ENCODE measurements at places on chromosomes 3 and 15. TPM values are rescaled to one million over a fixed set of nuclear protein-coding genes. Genes with fewer than 3 reads are reported as not detected.
A peak's percentile ranks its signal among the peaks of the same experiment; 100 is the strongest.

GRCh38 chr3:178381555-178381954 lies 154.7 kb upstream of the KCNMB2 start:
- no peak for DNase-seq

GRCh38 chr15:77484994-77485393 lies 64.3 kb downstream of the HMG20A start:
- DNase-seq, result no peak

DNA sequence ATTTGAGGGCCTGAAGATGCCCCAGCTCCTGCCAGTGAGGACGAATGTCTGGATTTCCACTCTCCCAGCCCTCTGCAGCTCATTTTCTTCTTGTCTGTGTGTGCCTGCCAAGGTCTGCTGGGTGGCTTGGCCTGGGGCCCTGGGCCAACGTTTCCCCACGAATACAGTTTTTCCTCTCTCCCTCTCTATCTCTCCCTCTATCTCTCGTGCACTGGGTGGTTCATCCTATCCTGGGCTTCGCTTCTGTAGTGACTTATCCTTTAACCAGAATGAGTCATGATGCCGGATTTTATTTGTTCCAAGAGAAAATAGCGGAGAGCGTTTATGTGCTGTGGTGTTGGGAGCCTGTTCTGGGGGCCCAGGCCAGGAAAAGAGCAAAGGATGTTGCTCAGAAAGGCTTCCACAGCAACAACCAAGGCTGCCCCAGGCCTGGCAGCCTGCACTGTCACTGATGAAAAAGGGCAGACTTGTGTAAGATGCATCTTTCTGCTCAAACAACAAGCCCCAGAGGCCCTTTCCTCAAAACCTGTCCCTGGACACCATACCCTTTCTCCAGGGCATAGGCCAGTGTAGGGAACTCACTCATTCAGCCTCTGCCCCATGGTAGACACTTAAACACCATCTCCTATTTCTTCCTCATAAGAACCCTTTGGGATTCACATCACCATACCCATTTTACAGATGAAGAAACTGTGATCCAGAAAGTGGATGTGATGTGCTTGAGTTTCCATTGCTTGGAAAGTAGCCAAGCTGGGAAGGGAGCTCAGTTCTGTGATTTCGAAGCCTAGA lies 47.3 kb downstream of the ITGA11 start:
- no peak for DNase-seq

DNA sequence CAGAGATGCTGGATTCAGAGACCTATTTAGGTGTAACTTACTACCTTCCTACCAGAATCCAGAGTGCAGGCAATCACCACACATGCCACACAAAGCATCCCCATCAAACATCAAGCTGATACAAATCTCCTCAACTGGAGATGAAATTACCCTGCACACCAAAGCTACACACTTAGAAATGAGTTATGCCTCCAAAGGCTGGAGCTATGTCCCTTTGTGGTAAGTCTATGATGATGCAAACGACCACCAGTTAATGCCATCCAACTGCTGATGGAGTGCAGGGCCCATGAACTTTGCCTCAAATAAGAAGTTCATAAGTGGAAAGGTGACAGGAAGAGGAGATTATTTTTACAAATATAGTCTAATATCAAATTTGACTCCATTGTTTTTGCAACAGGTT lies 38.1 kb downstream of the PDZRN3 start:
- no peak for DNase-seq

- no peak for DNase-seq
Observed at GRCh38 chr15:70341566-70341965, 243.8 kb upstream of the TLE3 start.

DNA sequence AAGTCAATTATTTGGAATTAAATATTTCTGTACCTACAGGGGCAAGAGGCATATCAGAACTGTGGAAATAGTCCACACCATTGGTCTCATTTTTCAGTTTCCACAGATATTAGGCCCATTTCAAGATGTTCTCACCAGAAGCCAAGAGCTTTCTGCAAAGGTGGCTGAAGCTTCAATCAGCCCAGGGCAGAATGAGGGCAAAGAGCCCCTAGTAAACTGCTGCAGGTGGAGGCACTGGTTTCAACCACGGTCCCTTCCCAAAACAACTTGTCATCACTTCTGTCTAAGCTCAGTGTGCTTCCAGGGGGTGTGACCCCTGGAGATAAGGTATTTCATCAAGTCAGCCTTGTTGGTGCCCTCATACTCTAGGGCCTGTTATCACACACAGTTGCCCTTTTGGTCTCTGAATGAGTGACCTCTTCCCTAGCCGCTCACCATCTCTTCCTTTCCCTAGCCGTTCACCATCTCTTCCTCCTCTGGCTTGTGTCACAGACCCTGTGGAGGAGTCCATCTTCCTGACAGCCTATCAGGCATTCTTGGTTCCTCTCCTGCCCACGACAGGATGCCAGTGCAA lies 21.2 kb downstream of the IL17RD start:
- DNase-seq, result no peak

- no peak for DNase-seq
Observed at GRCh38 chr3:27943106-27943505, 221.0 kb upstream of the EOMES start.

GRCh38 chr3:50136714-50137405 lies 18.3 kb upstream of the SEMA3F start:
- DNase-seq, result no peak

- no peak for DNase-seq
Observed at GRCh38 chr3:135141672-135142071, 346.6 kb downstream of the EPHB1 start.

DNA sequence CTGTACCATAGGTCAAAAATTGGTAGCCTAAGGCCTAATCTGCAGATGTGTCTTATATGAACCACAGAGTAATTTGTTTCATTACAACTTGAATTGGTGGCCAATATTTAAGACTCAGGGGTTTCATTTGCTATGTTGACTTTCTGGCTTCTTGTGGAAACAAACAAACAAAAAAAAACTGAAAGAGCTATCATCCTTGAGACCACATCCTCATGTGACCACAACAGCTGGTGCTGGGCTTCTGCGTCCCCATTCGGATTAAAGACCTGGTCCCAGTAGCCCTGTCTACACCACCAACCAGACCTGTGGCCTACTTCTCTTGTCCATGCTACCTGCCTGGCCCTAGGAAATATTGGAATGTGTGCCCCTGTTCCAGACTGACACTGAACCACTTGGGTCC lies 61.7 kb downstream of the STRIT1 start:
- DNase-seq, result no peak

GRCh38 chr3:173865900-173866498 lies 468.5 kb downstream of the NLGN1 start:
- no peak for DNase-seq

- peak; percentile 17 for DNase-seq
Observed at GRCh38 chr3:123286308-123287023, 84.7 kb downstream of the SEC22A start.

DNA sequence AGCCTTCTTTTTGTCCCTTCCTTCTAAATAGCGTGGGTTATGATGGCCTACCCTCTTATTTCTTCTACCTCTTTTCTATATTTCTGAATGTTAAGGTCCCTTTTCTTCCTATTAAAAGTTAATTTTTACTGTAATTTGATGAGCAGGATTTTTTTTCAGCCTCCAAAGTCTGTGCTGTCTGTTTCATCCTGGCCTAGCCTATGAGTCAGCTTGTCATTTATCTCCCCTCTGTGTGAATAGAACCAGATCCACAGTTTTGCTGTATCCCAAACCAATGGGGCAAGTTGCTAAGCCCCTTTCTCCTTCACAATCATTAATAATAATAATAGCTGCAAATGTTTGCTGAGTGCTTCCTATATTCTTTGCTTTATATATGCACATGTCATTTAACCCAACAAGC lies 18.1 kb upstream of the C3orf38 start:
- no peak for DNase-seq

DNA sequence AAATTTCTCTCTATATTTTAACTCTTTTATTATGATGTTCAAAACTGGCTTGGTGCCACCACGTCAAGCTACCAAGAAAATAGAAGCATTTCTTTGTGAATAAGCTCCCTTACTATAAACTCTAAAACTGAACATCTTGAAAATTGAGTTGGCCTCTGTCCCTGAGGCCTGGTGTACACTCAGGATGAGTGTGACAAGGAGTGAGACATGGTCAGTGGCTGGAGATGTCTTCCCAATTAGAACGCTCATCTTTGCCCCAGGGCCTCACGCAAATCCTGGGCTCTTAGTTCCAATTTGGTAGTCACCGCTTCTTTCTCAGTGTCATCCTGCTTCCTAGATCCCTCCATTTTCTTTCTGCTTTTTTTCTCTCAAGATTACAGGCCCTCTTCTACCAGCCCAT lies 26.2 kb downstream of the SLC2A2 start:
- DNase-seq, result no peak

GRCh38 chr3:11672363-11672762 lies 28.6 kb upstream of the VGLL4 start:
- DNase-seq, result no peak

DNA sequence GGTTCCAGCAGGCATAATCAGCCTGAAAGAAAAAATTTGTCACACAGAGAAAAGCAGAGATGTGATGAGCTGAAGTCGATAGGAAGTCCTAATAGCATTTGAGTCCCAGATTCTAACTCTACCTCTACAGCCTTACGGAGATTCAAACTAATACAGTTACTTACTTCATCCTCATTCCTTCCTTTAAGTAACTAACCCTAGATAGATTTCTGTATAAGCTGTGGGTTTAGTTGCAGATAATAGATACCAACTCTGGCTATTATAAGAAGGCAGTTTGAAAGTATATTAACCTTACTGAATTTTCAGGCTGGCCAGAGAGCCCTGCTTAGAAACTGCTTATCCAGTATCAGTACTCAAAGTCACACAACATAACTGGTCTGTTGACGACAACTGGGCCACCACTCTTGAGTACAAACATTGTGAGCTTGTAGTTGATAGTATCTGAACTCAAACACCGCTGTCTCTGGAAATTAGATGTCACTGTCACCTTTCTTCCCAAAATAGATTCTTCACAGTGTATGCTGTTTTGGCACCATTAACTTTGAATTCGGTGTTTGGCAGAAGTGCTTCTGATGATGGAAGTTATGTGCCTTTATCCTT lies 484.3 kb downstream of the DIPK2A start:
- DNase-seq, result no peak

DNA sequence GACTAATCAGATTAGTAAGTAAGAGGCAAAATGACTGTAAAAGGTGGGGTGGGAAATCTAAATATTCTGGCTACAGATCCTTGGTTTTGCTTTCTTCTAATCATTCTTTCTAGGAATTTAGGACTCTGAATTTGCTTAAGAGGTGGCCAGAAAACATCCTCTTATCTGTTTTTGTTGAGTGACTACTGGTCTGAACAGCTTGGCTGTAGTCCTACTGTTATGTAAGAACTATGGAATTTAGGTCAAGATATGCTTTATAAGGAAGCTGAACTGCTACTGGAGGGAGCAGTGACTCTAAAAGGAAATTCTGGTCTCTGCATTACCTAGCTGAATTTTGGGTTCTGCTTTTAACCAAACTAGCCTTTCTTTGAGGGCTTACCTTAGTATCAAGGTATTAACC lies 33.5 kb upstream of the CSPG5 start:
- DNase-seq, result no peak

DNA sequence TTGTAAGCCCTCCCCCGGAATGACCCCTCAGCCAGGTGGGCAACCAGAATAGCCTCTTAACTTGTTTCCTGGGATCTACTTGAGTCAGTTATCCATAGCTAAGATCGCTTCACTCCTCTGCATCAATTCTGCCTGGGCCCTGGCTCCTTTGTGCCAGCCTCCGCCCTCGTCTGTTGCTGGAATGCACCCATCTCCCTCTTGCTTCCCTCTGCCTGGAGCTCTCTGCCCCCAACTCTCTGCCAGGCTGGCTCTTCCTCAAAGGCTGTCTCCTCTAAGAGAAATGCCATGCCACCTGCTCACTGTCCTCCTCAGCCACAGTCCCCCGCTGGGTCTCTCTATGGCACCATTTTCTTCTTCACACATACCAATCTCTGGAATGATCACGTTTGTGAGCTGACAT lies 240.8 kb downstream of the ADAMTS17 start:
- no peak for DNase-seq

- no peak for DNase-seq
Observed at GRCh38 chr3:157271283-157271882, 111.4 kb upstream of the CCNL1 start.

DNA sequence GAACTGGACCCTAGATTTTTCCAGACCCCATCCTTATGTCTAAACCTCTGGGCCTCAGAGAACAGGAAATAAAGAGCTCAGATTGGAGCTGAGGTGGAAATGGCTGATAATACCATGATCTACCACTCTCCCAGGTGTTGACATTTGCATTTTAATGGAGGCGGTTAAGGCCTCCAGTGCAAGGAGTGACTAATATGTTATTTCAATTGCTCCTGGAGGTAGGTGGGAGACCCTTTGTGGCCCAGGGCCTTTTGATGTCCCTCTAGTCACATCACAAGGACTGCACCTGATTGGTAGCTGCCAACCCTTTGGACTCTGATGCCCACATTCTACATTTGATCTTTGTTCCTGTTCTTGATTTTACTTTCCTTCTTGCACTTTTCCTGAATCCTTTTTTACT lies 9.0 kb upstream of the ADCY5 start:
- no peak for DNase-seq

DNA sequence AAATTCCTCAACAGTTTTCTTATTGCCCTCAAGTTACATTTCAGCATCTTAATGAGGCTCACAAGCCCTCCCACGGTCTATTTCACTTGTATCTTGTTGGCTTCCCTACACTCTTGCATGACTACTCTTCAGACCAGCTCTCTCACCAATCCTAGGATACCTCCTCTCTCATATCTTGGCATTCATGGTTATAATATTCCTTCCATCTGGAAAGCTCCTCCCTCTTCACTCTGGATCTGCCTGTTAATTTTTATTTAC lies 8.5 kb upstream of the CCDC80 start:
- DNase-seq, result no peak

DNA sequence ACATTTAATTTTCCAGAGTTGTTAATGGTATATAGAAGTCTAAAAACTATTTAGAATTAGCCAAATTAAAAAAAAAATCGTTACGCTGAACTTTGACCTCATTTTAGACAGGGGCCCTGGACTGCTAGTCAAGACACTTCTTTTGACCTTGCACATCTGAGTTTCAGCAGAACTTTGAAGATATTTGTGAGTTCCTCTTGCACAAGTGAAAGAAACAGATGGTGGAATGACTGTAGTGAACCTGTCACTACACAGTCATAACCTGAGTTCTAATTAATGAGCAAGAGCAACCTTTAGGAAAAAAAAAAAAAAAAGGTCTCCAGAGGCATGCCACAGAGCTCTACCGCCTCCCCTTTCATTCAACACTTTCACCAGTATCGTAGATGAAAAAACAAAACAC lies 5.3 kb downstream of the MYO5C start:
- no peak for DNase-seq

GRCh38 chr3:46670000-46670890 lies 23.2 kb downstream of the ALS2CL start:
- no peak for DNase-seq

Gene HRG
- not detected for total RNA-seq

Gene VGLL4
- 30.3 TPM for total RNA-seq

Gene ZNF502
- 3.4 TPM for total RNA-seq

Gene VIPR1
- total RNA-seq, result 93.6 TPM

Gene IQSEC1
- total RNA-seq, result 82.0 TPM

Gene DNAH12
- 0.09 TPM for total RNA-seq

Gene NR2F2
- not detected for total RNA-seq

Gene MAGEL2
- total RNA-seq, result not detected

Gene GOLGA8S
- 0.30 TPM for total RNA-seq

Gene NCEH1
- 5.1 TPM for total RNA-seq

Gene SLC33A1
- 45.8 TPM for total RNA-seq

Gene PP2D1
- not detected for total RNA-seq

Gene HRH1
- total RNA-seq, result 0.58 TPM

Gene FRMD5
- total RNA-seq, result 0.08 TPM

Gene TRH
- not detected for total RNA-seq
